ENCODE measurements at places on chromosomes 6 and 20.

DNA sequence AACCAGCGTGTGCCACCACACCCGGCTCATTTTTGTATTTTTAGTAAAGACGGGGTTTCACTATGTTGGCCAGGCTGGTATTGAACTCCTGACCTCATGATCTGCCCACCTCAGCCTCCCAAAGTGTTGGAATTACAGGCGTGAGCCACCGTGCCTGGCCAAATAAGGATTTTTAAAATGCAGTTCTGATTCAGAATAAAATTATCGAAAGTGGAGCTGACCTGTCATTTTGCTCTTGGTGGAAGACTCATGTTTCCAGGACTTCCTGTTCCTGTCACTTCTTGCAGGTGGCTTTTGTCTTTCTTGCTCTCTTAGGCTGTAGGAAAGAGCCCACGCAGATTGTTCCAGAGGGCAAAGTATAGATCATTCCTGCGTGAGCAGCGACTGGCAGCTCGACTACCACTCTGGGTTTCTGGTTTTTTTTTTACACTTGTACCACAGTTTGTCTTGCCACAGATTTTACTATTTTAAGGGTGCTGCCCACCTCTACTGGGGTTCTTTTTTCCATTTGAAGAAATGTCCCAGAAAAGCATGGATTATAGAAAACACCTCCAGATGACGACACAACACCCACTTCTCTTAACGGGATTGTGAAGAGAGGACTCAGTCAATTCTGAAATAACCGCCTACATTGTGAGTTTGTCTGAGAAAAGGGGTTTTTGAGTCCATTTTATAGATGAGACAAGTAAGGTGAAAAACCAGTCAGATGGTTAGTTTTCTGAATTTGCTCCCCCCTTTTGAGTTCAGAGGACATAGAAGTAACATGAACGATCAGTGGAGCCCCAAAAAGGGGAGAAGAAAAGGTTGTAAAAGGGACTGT is 7.5 kb downstream of the JARID2 start:
- no peak for DNase-seq

DNA sequence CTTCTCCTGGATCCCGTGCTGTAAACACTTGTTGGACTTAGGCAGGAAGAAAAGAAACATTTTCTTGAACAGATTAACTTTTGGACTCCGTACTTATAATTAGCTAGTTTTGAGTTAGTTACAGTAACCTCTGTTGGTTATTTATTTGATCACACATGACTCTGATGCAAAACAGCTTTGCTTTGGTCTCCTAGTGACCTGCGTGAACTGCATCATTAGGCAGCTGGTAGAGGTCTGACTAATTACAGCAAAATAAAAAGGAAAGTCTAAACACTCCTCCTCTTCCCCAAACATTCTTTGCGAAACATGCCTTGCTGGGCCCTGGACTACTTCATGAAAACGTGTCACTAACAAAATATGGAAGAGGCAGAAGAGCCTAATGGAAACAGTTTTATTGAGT is 61.1 kb upstream of the ZFP64 start:
- no peak for DNase-seq

DNA sequence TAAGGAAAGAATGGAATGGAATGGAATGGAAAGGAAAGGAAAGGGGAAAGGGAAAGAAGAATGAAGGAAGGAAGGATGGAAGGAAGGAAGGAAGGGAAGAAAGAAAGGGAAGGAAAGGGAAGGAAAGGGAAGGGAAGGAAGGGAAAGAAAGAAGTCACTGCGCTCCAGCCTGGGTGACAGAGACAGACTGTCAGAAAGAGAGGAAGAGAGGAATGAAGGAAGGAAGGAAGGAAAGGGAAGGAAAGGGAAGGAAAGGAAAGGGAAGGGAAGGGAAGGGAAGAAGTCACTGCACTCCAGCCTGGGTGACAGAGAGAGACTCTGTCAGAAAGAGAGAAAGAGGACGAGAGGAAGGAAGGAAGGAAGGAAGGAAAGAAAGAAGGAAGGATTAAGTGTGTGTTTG is 221.2 kb upstream of the LAMP5 start:
- DNase-seq = no peak

DNA sequence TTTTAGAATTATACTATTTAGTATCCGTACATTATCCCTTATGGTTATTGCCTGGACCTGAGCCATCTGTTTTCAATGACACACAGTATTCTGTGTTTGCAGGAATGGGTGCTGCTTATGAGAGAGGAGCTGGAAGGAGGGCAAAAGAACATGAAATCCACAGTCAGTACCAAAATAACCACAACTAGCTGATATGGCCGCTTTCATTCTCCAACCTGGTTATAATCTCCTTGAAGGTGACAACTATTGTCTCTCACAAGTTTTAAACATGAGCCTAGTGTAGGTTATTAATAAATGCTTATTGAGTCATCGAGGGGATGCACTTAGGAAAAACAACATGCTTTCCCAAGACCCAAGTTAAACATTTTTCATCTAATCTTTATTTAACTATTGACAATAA is 356.6 kb downstream of the BMP2 start:
- DNase-seq = no peak

- no peak for DNase-seq
These were observed 123.1 kb downstream of the RPS12 start for GRCh38 chr6:132937466-132937906.

GRCh38 chr20:37347891-37348791 is 2.2 kb downstream of the SRC start:
- no peak for DNase-seq

- DNase-seq = no peak
These were observed 626.1 kb downstream of the DHX35 start for GRCh38 chr20:39588148-39588757.

DNA sequence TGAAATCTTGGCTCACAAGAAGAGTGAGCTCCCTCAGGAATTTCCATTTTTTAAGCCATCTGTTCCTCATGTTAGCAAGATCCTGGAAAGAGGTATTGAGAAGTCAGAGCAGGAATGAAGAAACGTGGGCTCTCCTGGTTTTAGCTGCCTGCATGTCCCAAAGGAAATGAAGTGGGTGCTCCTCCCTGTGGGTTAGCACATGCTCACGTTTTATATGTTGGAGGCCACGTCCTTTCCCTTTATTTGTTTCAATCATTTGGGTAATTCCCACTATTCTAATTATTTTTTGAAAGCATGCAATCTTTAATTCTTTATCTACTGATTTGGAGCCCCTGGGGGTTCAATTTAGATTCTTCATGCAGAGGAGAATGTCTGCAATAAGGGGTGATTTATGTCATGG is 4.3 kb upstream of the MAP3K4 start:
- no peak for DNase-seq

GRCh38 chr6:35064757-35065440 is 76.2 kb downstream of the TCP11 start:
- no peak for DNase-seq

DNA sequence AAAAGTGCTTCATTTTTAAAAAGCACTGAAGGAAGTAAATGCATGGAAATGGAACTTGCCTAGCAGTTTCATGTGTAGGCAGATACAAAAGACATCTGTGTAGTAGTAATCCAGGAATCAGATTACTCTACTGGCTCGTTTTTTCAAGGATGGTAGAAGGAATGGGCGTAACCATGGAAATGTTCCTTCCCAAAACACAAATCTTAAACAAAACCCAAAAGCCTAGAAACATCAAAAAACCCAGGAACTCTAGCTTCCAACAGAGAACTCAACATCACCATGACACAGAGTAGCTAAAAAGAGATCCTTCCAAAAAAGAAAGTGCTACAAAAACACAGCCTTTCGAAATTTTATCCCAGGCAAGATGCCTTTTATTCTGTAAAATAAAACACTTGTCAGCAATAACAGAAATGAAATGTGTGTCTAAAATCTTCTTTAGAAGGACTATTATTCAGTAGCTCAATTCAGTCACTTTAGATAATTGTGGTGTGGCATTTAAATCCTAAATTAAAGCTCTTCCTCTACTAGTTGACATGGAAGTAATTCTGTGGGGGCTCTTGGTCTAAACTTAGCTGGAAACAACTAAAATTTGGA is 81.7 kb downstream of the FAM217A start:
- no peak for DNase-seq
